ENCODE measurements at places on chromosomes 6 and 20. TPM values are rescaled to one million over a fixed set of nuclear protein-coding genes. Genes with fewer than 3 reads are reported as not detected.

DNA sequence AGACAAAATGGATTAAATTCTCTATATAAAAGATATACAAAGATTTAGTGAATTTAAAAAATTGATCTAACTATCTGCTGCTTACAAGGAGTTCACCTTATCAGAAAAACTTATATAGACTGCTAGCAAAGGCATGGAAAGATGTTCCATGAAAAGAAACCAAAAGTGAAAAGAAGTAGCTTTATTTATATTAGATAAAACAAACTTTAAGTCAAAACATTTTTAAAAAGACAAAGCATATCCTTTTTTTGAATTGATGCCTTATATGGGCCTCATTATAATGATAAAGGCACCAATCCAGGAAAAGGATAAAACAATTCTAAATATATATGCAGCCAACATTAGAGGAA is 334.2 kb downstream of the MEI4 start:
- no peak overlapping the region for H3K4me3 ChIP-seq
- no peak overlapping the region for H3K27ac ChIP-seq
- H3K36me3 ChIP-seq, result no peaks in the 10 kb centered on the region
- H3K27me3 ChIP-seq, result no peaks in the 10 kb centered on the region

DNA sequence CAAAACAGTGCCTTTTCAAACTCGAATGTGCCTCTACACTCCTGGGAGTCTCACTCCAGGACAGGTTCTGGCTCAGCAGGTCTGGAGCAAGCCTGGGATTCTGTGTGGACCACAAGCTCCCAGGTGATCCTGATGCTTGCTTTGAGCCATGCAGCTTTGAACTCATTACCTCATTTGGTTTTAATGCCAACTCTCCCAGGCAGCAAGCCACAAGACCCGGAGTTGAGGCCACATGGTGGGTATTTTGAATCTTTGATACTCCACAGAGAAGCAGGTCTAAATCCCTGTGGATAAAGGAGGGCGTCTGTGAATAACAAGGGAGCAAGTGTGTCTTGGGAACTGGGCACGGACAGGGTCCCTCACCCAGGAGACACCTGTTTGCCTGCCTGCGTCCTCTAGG is 205.4 kb upstream of the CST7 start:
- no peak overlapping the region for H3K27ac ChIP-seq

DNA sequence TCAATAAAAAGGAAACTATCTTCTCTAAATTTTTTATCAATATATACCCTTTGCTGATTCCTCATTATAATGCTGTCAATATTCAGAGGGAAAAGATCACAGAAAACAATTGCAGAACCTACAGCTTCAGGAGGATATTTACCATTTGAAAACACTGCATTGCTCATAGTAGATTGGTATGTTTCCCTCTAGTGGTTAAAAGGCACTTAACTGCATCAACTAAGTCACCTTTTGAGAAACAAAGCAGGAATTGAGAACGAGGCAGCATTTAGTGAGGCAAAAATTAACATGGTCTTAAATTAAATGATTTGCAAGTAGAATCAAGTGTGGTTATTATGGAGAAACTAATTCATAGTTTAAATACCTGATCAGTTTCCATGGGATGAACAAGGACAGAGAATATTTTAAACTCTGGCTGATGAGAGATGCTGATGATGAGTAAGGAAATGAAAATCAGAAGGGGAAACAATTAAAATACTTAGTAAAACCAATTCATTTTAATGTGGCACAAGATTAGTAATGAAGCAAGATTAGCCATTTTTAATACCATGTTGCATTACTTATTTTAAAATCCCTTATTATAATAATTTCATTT is 642.1 kb downstream of the EPHA7 start:
- no peak overlapping the region for H3K4me3 ChIP-seq
- no peaks in the 10 kb centered on the region for H3K36me3 ChIP-seq
- H3K27ac ChIP-seq, result no peak overlapping the region
- no peaks in the 10 kb centered on the region for H3K4me1 ChIP-seq
- no peak for DNase-seq

DCDC2 gene
- 110 TPM for total RNA-seq

- peaks cover 28% of the 10 kb centered on the region for H3K36me3 ChIP-seq
- no peak for DNase-seq
- no peak overlapping the region for H3K27ac ChIP-seq
Measured at GRCh38 chr6:53038141-53038540, 27.1 kb upstream of the FBXO9 start.

DNA sequence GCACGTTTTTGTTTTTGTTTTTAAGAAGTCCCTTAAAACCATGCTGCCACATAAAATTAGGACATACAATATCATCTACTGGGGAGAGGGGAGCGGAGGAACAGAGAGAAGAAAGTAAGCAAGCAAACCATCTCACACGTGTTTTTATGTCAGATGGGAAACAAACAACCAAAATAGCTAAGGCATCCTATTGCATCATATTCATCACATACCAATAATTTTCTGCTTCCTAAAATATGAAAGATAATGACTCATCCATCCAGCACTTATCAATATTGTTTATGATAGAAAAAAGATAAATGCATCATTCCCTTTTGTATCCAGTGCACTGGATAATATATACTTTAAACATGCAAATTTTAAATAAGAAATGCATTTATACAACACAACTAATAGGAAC is 329.6 kb downstream of the RNGTT start:
- H3K4me3 ChIP-seq, result no peak overlapping the region
- no peaks in the 10 kb centered on the region for H3K27me3 ChIP-seq

DNA sequence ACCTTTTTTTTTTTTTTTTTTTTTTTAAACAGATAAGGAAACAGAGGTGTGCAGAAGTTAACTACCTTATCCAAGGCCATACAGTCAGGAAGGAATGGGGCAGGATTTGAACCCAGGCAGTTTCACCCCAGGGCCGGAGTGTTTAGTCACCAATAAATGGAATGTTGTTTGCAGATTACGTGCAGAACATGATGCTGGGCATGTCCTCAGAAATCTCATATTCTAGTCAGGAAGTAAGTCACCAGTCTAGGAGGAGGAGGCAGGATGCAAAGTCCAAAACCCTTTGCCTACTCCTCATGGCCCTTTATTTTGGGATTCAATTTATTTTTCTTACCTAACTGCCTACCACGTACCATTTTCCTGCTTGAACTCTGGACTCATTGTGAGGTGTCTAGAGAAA is 57.1 kb upstream of the LRRC1 start:
- no peak for DNase-seq
- no peaks in the 10 kb centered on the region for H3K4me1 ChIP-seq
- H3K36me3 ChIP-seq, result no peaks in the 10 kb centered on the region
- no peak overlapping the region for H3K27ac ChIP-seq
- no peak overlapping the region for H3K4me3 ChIP-seq

- no peaks in the 10 kb centered on the region for H3K27me3 ChIP-seq
- H3K36me3 ChIP-seq, result no peaks in the 10 kb centered on the region
- DNase-seq, result no peak
- H3K27ac ChIP-seq, result no peak overlapping the region
- H3K4me1 ChIP-seq, result no peaks in the 10 kb centered on the region
- H3K4me3 ChIP-seq, result no peak overlapping the region
Measured at GRCh38 chr20:21570285-21570992, 56.6 kb upstream of the NKX2-2 start.

- H3K27ac ChIP-seq, result no peak overlapping the region
- no peak for DNase-seq
- no peaks in the 10 kb centered on the region for H3K27me3 ChIP-seq
- H3K36me3 ChIP-seq, result no peaks in the 10 kb centered on the region
Measured at GRCh38 chr6:46333481-46333880, 157.8 kb downstream of the RCAN2 start.

- DNase-seq, result peak; percentile 53
- no peaks in the 10 kb centered on the region for H3K36me3 ChIP-seq
- no peaks in the 10 kb centered on the region for H3K4me1 ChIP-seq
- no peak overlapping the region for H3K4me3 ChIP-seq
Measured at GRCh38 chr20:9912858-9913434, 74.1 kb upstream of the PAK5 start.

TINAG gene
- 22.1 TPM for total RNA-seq

PRR3 gene
- total RNA-seq, result 9.3 TPM

DNA sequence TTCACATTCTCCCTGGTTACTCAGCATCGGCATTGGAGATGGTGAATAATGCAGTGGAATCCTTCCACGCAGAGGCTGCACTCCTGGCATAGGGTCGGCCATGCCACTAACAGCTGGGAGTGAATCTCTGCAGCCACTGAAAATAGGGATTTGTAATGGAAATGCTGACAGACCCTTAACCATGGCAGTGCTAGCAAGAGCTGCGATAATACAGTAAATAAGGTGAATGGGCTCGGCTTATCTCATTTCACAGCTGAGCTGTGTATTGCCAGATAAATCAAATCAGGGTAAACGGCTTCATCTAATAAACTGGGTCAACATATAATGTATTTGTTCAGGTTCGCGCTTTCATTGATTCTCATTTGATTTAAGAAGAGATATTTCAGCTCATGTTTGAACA is 156.8 kb downstream of the SLC35B3 start:
- H3K36me3 ChIP-seq, result no peaks in the 10 kb centered on the region
- DNase-seq, result no peak
- no peaks in the 10 kb centered on the region for H3K27me3 ChIP-seq
- H3K4me1 ChIP-seq, result no peaks in the 10 kb centered on the region
- H3K4me3 ChIP-seq, result no peak overlapping the region

DNA sequence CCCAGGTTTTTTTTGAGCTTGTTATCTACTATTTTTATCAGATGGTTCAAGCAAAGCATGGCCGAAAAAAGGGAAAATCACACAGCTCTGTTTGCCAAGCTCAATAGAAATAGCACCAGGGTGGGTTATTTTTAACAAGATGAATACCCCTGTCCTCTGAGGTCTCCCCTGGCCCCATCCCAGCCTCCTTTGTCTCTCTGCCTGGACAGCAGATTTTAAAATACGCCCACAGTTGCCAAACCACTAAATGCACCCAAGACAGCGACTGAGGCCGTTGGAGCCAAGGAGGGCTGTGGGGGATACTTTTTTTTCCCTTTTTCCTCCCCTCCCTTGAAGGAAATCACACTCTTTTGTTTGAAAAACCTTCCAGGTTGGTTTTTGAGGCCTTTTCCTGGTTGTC is 106.6 kb downstream of the VEGFA start:
- peaks cover 7% of the 10 kb centered on the region for H3K4me1 ChIP-seq
- no peak overlapping the region for H3K27ac ChIP-seq
- H3K27me3 ChIP-seq, result no peaks in the 10 kb centered on the region

VIP gene
- total RNA-seq, result 0.76 TPM

SSTR4 gene
- total RNA-seq, result not detected

GRCh38 chr6:158050955-158051354 is 69.3 kb downstream of the SYNJ2 start:
- no peaks in the 10 kb centered on the region for H3K27me3 ChIP-seq
- H3K27ac ChIP-seq, result no peak overlapping the region
- no peaks in the 10 kb centered on the region for H3K36me3 ChIP-seq
- DNase-seq, result no peak
- no peak overlapping the region for H3K4me3 ChIP-seq

DNA sequence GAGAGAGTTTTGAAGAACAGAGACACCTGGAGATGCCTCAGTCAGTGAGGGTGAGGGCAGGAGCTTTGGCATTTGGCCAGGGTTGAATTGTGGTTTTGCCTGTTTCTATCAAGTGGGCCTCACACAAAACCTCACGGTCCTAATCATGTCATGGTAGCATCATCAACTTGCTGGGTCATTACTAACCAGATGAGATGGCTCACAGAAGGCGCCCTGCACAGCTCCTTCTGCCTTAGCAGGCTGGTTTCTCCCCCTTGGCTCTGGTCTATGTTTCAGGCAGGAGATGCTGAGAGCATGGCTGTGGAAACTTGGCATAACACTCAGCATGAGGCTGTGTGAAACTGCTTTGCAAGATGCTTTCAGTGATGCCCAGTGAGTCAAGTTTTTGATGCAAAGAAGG is 99.3 kb downstream of the LRRC1 start:
- H3K27me3 ChIP-seq, result no peaks in the 10 kb centered on the region
- DNase-seq, result no peak
- no peak overlapping the region for H3K4me3 ChIP-seq
- no peaks in the 10 kb centered on the region for H3K4me1 ChIP-seq
- H3K36me3 ChIP-seq, result no peaks in the 10 kb centered on the region

- no peaks in the 10 kb centered on the region for H3K27me3 ChIP-seq
- no peak overlapping the region for H3K27ac ChIP-seq
- peaks cover 18% of the 10 kb centered on the region for H3K36me3 ChIP-seq
- no peaks in the 10 kb centered on the region for H3K4me1 ChIP-seq
- DNase-seq, result no peak
Measured at GRCh38 chr20:24965065-24965919, 16.2 kb downstream of the CST7 start.

DNA sequence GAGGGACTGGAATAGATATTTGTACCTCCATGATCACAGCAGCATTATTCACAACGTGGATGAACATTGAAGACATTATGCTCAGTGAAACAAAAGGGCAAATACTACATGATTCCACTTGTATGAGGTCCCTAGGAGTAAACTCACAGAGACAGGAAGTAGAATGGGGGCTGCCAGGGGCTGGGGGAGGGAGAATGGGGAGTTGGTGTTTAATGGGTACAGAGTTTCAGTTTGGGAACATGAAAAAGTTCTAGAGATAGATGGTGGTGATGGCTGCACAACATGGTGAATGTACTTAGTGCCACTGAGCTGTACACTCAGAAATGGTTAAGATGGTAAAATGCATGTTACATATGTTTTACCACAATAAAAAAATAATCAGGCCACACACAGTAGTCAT is 164.3 kb upstream of the RREB1 start:
- no peak overlapping the region for H3K27ac ChIP-seq
- H3K36me3 ChIP-seq, result no peaks in the 10 kb centered on the region
- H3K27me3 ChIP-seq, result no peaks in the 10 kb centered on the region
- no peak for DNase-seq

- H3K27ac ChIP-seq, result no peak overlapping the region
- no peaks in the 10 kb centered on the region for H3K4me1 ChIP-seq
- no peaks in the 10 kb centered on the region for H3K36me3 ChIP-seq
- DNase-seq, result no peak
Measured at GRCh38 chr6:14619419-14619781, 501.8 kb downstream of the CD83 start.

DNA sequence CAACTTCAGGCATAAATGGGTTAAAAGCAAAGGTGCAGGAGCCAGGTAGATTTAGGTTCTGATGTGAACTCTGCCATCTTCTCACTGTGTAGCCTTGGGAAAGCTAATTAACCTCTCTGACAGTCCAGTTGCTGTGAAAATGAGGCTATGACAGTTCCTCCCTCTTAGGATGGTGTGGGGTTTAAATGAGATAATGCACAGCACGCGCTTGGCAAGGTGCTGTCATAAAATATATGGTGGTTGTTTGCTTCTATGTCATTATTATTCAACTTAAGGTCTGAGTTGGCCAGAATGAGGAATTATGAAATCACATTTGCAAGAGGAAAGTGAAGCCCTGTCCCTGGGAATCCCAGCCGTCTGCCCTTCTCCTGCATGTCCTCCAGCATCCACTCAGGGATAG is 15.5 kb upstream of the BCAS1 start:
- H3K36me3 ChIP-seq, result no peaks in the 10 kb centered on the region
- DNase-seq, result no peak
- H3K27me3 ChIP-seq, result no peaks in the 10 kb centered on the region
- no peak overlapping the region for H3K27ac ChIP-seq
- no peaks in the 10 kb centered on the region for H3K4me1 ChIP-seq

PNPLA1 gene
- total RNA-seq, result 0.19 TPM
